HuH-7.5 (cell line): ENCODE measurements at places on chromosomes 2 and 18.

- no peak for DNase-seq
Observed at GRCh38 chr2:54503192-54503591, 47.1 kb downstream of the SPTBN1 start.

DNA sequence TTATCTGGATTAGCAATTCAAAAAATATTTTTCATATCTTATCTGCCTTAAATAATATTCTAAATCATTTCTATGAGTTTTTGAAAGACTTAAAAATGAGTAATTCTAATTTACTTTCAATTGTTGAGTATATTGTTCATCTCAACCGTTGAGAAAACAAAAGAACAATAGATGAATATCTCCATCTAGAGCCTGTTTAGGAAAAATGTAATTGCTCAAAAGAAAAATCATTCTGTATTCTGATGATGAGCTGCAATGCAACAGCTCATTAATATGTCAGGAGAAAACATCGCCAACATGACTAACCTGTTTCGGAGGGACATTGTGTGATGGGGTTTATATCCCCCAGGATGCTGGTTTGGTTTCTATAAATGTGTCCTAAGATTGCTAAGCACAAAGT, 417.6 kb downstream of the SUCLG1 start:
- DNase-seq, result no peak

DNA sequence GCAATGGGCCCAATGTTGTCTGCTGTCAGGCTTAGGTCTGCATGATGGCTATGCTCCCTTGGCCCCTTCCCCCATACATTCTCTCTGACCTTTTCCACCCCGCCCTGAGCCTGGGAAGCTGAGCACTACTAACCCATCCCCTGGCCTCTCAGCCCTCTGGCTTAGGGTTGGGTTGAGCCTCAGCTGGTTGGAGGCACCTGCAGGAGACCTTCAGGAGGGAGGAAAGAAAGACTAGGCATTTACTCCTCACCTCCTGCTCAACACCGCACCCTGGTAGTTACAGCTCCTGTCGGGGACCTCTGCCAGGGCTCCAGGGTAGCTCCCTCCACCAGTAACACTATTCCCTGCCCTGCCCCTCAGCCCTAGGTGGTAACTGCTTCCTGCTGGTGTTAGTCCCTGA, 80.5 kb downstream of the GALNT14 start:
- DNase-seq, result no peak

DNA sequence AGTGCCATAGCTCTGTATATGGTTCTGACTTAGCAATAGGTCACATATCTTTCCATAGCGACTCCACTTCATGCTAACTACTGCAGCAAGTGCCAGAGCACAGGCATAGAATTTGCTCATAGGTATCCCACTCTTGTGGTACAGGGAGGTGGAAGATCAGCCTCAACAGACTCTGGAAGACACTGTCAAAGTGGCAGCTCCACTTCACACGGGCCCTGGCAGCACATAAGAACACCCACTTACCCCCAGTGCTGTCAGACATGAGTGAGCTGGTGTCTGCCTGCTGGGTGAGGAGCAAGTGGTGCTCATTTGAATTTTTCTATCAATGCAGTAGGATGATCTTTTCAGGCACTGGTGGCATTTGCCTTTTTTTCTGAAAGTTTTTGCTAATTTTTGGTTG, 48.6 kb downstream of the BCL2L11 start:
- no peak for DNase-seq

DNA sequence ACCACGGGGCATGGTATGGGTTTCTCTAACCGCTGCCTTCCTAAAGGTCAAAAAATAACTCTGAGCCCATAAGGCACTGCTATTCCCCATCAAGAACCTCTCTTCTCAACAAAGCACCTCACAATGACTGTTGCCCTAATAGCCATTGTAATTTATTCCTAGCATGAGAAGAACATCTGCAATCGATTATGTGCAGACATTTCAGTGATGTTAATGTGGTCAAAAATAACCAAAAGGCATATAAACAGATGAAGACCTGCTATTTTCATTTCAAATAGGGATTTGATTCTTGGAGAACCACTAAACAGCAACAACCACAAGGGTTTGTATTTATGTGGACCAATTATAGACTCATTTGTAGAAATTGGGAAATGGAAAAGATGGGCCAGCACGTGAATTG, 356.6 kb downstream of the FBXO15 start:
- no peak for DNase-seq

- DNase-seq, result no peak
Observed at GRCh38 chr2:113895301-113895700, 5.4 kb downstream of the ACTR3 start.

DNA sequence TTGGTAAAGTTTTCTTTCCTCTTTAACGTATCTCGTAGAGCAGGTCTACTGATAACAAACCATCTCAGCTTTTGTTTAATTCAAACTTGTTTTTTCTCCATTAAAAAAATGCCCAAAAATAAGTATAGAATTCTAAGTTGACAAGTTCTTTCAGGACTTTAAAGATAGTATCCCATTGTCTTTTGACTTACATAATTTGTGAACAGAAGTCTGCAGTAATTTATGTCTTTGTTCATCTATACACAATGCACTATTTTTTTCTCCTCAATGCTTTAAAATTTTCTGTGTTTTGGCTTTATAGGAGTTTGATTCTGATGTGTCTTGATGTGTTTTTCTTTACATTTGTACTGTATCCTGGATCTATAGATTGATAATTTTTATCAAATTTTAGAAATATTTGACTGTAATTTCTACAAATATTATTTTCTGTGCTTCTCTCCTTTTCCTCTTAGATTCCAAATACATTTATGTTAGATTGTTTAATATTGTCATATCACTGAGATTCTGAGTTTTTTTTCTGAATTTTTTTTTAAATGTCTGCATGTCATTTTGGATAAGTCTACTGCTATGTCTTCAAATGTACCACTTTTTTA, 143.3 kb downstream of the FTCDNL1 start:
- DNase-seq, result no peak

DNA sequence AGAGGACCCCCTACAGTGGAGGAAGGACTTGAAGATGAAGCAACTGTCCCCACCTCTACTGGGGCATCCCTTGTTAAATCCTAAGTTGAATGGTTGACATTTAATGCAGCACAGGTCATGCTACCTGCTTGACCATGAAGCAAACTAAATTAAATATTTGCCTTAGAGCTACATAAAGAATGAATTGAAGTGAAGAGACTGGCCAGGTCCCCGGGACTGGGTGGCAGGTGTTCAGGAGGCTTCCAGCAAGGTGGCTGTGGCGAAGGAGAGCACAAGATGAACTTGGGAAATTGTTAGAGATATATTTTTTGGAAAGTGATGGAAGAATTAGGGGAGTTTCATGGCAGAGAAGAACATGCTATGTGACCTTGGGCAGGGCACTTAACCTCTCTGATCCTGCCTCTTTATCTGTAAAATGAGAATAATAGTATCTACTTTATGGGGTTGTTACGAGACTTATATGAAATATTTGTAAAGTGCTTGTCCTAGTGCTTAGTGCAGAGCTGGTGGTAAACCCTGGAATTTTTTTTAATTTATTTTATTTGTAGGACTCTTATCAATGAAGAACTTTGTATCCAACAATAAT, 37.3 kb downstream of the EFR3B start:
- no peak for DNase-seq

DNA sequence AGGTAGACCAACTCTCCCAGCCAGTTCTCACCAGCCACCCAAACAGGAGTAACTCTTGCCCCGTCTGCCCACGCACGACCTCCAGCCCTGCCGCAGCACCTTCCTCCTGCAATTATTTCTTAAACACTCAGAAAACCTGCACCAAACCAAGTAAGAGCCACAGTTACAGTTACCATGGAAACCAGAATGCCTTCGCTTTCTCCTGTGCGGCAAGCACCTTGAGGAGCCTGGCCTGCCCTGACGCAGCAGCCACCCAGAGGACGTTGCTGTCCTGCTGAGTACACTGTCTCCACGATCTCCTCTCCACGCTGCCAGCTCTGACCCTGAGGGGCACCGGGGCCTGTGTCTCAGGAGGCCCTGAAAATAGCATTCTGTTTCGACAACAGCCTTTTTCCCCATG, 94.3 kb upstream of the SMIM21 start:
- no peak for DNase-seq

DNA sequence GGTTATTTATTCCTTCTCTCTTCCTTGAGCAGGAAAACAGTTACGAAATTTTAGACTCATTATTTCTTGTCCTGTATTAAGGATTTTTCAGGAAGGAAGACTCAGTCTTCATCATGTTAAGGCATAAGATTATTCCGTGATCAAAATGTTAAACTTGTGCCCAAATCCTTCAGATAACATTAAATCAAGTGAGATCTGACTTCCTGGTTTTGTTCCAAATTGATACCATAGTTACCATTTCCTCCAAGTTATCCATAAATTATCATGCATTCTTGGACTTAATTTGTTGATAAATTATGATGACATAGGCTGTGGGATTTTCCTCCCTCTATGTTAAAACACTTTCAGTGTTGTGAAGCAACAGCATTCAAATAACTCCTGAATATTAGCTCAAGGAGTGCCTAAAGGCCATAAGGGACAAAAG, 31.9 kb downstream of the EFEMP1 start:
- no peak for DNase-seq

GRCh38 chr18:58761970-58762780, 90.9 kb downstream of the MALT1 start:
- no peak for DNase-seq

DNA sequence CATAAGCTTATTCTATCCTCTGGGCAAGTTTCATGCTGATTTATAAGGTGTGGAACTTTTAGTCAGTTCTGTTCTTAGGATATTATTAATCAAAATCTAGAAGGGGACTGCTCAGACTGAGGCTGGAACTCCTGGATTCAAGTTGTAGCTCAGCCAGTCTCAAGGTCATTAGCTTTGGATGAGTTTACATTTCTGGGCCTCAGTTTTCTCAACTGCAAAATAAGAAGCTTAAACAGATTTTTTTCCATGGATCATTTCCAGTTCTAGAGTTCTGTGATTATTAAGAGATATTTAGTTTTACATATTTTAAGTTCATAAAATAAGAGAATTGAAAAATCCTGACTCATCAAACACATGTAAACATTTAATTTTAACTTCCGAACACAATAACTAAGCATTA, 442.5 kb upstream of the PKDCC start:
- no peak for DNase-seq

- DNase-seq, result no peak
Observed at GRCh38 chr18:55821219-55821618, 233.2 kb upstream of the TCF4 start.

DNA sequence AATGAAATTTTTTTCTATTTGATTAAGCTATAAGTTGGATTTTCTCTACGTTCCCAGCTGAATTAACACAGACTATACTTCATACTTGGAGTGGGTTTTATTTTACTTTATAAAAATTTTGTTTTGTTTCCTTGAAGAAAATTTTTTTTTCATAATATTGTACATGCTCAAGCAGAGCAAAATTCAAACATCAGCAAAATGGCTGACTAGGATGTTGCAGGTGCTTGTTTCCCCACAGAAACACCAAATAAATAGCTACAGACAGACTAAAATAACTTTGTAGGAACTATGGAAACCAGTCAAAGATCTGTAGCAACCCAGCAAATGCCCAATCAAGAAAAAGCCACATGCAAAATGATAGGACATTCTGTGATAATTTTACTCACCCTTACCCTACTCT, 82.3 kb downstream of the CCDC138 start:
- no peak for DNase-seq

DNA sequence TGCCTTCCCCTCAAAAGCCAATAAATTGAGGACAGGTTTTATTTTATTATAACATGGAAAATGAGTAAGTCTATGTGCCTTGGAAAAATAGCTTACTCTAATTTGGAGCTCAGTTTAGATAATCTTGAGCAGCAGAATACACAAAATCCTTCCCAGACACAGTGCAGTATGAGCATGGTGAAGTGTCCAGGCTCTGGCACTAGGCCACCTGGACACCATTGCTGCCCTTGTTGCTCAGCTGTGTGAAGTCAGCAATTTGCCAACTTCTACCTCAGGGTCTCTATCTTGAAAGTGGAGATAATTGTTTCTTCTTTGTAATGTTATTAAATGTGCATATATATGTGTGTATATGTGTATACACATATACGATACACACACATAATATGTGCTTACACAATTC, 104.9 kb upstream of the CAVIN2 start:
- DNase-seq, result no peak
